ENCODE measurements at places on chromosomes 4 and X.

GRCh38 chr4:153602758-153603157 lies 81.3 kb upstream of the TLR2 start:
- DNase-seq, result no peak

- no peak for DNase-seq
Measured at GRCh38 chr4:3268395-3269104, 19.6 kb downstream of the MSANTD1 start.

DNA sequence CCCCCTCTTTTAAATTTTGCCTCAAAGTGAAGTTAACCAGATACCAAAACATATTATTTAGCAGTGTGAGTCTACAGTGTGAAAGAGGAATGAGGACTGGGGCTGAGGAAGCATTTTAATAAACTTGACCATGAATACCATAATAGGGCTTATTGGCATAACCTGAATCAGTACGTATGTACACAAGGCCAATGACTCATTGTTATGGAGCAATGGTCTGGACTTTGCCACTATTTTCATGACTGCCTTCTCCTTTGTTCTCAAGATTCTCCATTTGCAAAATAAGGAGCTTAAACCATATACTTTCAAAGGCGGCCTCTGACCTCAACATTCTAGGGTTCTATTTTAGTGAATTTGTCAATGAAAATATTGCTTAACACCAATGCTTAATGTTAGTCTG lies 102.8 kb upstream of the OR13H1 start:
- no peak for DNase-seq

- DNase-seq, result no peak
Measured at GRCh38 chr4:17933126-17933525, 88.4 kb downstream of the LCORL start.

GRCh38 chrX:15673970-15674369 lies 9.4 kb upstream of the CLTRN start:
- DNase-seq, result no peak

GRCh38 chr4:182093935-182094334 lies 149.3 kb upstream of the TENM3 start:
- DNase-seq, result no peak

DNA sequence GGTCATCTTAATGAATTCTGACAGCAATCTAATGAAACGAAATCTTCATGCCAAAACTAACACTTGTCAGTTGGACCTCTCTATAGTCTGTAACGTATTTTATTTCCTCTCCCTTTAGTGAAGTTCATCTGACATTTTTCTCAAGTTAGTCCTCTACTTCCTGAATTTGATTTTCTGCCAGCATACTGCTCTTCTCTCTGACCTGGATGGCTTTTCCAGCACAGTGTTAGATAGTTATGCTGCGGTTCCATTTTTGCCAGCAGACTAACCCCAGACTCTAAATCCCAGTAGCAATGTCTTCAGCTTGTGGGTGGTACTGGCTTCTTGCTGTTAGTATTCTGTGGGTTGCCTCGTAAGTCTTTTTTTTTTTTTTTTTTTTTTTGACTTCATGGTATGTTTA lies 146.7 kb upstream of the VEGFC start:
- DNase-seq, result no peak

DNA sequence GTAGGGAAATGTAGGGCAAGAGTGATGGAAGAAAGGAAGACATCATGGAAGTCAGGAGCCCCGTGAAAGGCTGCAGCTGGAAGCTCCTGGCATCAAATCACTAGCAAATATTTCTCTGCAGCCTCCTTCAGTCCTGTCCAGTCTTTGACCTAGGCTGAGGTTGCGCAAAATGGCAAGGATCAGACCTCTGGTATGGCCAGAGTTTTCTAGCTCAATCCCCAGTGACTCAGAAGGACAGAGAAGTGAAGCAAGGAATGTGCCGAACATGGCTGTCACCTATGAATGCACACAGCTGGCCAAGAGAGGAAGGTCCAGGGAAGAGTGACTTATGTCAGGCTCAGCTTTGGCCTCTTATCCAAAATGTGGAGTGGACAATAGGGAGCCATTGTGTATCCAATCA lies 71.1 kb upstream of the PHOX2B start:
- DNase-seq, result no peak

DNA sequence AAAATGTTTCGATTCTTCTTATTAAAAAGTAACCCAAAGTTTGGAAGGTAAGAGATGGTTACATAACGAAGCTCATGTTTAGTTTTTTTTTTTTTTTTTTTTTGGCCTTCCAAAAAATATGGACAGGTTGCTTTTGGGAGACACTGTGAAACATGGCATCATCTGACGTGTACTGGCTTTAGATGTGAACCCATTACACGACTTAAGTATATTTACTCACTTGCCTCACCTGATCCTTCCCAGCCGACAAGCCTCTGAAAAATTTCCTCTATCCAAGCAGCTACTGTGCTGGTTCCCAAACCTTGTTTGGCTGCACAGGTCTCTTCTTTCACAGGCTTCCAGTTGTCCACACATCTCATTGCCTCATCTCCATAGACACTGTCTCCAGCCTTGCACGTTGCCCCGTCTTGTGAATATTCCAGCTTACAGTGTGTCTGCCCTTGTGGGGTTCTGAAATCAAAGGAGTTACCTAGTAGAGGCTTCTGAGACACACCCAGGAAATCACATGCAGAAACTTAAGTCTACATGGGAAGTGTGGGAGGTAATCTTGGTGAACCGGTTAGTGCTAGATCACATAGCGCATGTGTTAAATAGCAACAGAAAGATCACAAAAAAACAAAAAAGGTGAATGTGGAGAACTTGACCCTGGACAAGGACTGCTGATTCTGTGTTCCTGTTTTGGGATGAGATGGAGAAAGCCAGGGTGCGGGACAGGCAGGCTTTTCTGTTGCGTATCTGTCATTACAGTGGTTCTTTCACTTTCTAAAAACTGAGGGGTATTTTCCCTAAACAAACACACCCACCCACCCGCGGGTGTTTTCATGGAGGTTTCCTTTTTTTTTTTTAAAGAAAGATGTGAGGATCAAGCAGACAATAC lies 328.6 kb downstream of the ARHGAP10 start:
- peak; percentile 58 for DNase-seq

- DNase-seq, result no peak
Measured at GRCh38 chr4:29390921-29391320, 1329.2 kb upstream of the PCDH7 start.

DNA sequence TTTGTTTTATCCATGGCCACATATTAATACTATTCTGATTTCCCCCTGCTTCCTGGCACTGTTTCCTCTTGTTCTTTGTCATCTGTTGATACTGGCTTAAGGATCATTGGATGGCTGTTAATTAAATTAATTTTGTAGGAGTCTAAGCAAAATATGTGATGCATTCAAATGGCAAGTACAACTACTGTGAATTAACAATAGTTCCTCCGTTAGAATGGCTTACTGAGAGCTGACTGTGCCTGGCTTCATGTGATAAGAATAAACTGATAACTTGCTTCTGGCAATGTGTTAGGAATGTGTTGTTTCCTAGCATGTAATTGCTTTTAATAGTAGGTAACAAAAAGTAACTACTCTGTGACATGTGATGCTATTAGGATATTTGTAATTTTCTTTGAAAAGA lies 98.5 kb downstream of the RPA4 start:
- no peak for DNase-seq

DNA sequence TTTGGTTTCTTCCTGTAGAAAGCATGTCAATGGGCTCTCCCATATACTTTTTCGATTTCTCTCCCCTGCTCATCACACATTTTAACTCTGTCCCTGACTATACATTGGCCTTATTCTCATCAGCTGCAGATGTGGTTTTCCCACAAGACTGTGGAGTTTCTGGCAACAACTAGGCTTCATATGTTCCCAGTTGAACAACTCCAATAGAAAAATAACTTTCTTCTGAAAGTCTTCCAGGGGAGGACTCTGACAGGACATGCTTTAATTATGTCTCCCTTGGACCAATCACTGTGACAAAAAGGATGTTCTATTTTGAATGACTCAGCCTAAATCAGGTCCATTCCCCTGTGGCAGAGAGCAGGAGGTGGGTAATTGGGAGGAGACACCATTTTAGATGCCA lies 28.1 kb downstream of the SPANXC start:
- DNase-seq, result no peak

DNA sequence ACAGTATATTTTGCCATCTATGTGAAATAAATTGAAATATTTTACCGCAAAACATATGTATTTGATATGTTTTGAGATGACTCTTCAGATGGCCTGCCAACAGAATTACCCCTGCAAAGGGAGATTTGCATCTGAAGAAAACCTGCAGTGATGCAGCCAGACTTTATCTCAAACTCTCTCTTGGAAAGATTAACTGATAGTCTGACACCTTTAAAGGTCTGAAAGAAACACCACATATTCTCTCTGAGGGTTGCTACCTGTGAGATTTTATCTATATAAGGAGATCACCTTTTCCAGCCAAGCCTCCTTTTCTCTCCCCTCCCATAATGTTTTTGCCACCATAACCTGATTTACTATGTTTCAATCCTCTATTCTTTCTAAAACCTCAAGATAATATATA lies 1106.3 kb upstream of the IGFBP7 start:
- DNase-seq, result no peak

GRCh38 chr4:7169134-7169533 lies 23.2 kb upstream of the SORCS2 start:
- DNase-seq, result no peak

DNA sequence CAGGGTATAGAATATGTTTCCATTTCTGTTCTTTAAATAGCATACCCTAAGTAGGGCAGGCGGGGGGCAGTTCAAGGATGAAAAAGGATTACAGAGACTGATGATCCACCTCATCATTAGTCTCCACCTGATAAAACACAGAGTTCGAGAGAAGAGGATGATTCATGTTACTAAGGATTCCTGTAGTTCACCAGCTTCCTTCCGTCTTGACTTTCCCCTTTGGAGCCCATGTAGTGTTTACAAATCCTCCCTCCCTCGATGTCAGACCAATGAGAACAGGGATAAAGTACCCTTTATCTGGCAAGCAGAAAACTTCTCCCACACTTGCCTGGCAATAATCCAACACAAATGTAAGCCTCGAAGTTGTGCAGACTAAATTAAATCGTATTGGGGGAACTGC lies 526.3 kb upstream of the FAM241A start:
- DNase-seq, result no peak

- DNase-seq, result no peak
Measured at GRCh38 chrX:41733939-41734338, 10.0 kb downstream of the GPR82 start.

DNA sequence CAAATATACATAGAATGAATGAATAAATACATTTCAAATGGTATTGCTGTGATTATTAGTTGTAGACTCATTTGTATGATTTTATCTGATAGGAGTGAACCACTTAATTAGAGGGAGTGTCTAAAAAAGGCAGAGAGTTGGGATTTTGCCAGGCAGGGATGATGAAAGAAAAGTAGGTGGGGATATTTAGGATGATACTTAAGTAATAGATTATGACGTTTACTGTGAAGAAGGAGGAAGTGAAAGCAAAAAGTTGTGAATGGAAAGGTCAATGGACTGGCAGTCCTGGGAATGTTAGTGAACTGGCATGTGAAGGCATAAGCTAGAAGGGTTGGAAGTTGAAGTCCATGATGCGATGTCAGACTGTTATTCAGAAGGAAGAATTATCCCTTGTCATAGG lies 917.1 kb downstream of the RAPGEF2 start:
- DNase-seq, result no peak

- DNase-seq, result no peak
Measured at GRCh38 chrX:96655947-96656623, 28.6 kb upstream of the DIAPH2 start.

GRCh38 chr4:108763226-108763593 lies 357 bp upstream of the ETNPPL start:
- no peak for DNase-seq

DNA sequence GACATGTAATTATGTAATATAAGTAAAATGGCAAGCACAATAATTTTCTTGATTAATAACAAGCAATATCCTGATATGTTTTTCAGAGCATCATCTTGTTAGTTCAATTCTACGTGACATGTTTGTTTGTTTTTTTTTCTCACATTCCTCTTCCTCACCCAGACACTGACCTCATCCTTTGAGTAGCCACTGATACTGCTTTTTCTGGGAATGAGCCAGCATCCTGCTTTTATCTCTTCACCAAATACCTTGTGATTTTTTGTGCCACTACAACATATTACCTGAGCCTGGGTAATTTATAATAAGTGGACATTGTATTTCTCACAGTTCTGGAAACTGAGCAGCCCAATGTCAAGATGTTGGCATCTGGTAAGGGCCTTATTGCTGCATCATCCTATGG lies 484.0 kb downstream of the NAF1 start:
- DNase-seq, result no peak

GRCh38 chrX:15410947-15411346 lies 26.7 kb upstream of the VEGFD start:
- no peak for DNase-seq

GRCh38 chr4:55116450-55116849 lies 8.9 kb downstream of the KDR start:
- no peak for DNase-seq

GRCh38 chrX:15202454-15203177 lies 67.3 kb downstream of the ASB9 start:
- DNase-seq, result no peak

DNA sequence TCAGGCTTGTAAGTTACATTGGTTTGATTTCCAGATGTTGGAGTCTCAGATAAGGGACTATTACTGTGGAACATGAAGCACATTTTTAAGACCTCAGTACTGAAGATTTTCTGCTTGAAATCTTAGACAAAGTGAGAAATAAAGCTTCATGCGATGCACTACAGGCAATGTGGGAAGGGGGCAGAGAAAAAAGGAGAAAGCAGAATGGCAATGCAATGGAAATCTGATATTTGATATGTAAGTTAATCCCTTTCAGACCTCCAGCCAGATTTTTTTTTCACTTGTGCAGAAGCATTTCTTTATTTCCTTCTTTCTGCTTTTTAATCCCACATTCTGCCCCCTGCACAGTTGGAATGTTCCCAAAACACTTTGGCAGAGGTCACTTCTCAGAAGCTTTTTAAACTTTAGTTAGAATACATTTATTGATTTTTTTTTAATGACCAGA lies 174.3 kb downstream of the ADGRL3 start:
- no peak for DNase-seq

DNA sequence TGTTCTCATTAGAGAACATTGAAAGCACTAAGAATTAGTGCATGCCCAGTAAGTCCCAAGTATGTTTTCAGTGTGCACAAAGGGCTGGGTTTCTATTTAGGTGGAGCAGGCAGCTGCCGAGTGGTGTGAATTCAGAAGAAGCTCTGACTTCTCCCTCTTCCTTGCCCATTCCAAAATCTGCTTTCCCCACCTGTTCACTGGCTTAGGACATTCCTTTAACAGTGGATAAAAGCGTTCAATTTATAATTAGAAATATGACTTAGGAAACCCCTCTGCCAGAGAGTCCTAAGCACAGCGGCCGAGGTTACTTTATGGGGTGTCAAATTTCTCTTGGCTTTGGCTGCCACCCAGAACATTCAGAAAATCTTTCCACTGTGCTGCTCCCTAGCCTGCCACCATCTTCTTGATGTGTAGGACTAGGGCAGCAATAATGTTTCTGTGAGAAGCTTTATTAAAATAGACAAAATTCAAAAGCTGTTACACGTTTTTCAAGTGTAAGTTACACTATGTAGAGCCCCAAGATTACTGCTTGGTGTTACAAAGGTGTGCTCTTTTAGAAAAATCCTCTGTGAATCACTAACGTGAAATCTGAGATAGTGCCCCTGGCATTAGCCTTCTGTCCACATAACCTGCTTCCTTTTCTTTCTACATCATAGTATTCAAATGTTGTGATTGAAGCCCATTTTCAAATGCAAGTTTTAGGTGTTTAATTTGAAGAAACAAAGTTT lies 191.6 kb upstream of the ANKRD50 start:
- no peak for DNase-seq

GRCh38 chrX:44733931-44734330 lies 109.9 kb upstream of the DUSP21 start:
- DNase-seq, result no peak

GRCh38 chr4:183503497-183504063 lies 1.3 kb upstream of the ING2 start:
- DNase-seq, result no peak

Data from stimulated activated naive CD4-positive, alpha-beta T cell (primary cell).